CD8-positive, alpha-beta memory T cell (primary cell): ENCODE measurements at places on chromosomes 3 and 15. TPM values are rescaled to one million over a fixed set of nuclear protein-coding genes. Genes with fewer than 3 reads are reported as not detected.

GRCh38 chr15:100764778-100765466, 114.7 kb upstream of the ALDH1A3 start:
- no peaks in the 10 kb centered on the region for H3K36me3 ChIP-seq
- DNase-seq, result no peak
- no peak overlapping the region for H3K27ac ChIP-seq
- H3K4me3 ChIP-seq, result no peak overlapping the region
- H3K4me1 ChIP-seq, result no peaks in the 10 kb centered on the region

GRCh38 chr3:30964612-30965011, 70.2 kb upstream of the GADL1 start:
- no peak for DNase-seq
- no peak overlapping the region for H3K27ac ChIP-seq
- no peaks in the 10 kb centered on the region for H3K4me1 ChIP-seq
- H3K36me3 ChIP-seq, result no peaks in the 10 kb centered on the region

GRCh38 chr15:40845511-40846284, 1.9 kb downstream of the SPINT1 start:
- H3K27me3 ChIP-seq, result no peaks in the 10 kb centered on the region
- H3K36me3 ChIP-seq, result no peaks in the 10 kb centered on the region
- no peak for DNase-seq
- H3K27ac ChIP-seq, result no peak overlapping the region
- H3K4me3 ChIP-seq, result no peak overlapping the region
- H3K4me1 ChIP-seq, result peaks cover 17% of the 10 kb centered on the region

The FOXB1 gene
- total RNA-seq, result 0.37 TPM

The RMDN3 gene
- total RNA-seq, result 43.3 TPM

The TTLL13 gene
- total RNA-seq, result 0.80 TPM

- H3K36me3 ChIP-seq, result no peaks in the 10 kb centered on the region
- H3K27me3 ChIP-seq, result no peaks in the 10 kb centered on the region
- no peaks in the 10 kb centered on the region for H3K4me1 ChIP-seq
- no peak overlapping the region for H3K4me3 ChIP-seq
Observed at GRCh38 chr3:139301183-139301582, 42.6 kb upstream of the MRPS22 start.

- H3K27me3 ChIP-seq, result no peaks in the 10 kb centered on the region
- H3K4me3 ChIP-seq, result no peak overlapping the region
- H3K4me1 ChIP-seq, result no peaks in the 10 kb centered on the region
Observed at GRCh38 chr3:194262176-194262924, 88.8 kb downstream of the CPN2 start.

DNA sequence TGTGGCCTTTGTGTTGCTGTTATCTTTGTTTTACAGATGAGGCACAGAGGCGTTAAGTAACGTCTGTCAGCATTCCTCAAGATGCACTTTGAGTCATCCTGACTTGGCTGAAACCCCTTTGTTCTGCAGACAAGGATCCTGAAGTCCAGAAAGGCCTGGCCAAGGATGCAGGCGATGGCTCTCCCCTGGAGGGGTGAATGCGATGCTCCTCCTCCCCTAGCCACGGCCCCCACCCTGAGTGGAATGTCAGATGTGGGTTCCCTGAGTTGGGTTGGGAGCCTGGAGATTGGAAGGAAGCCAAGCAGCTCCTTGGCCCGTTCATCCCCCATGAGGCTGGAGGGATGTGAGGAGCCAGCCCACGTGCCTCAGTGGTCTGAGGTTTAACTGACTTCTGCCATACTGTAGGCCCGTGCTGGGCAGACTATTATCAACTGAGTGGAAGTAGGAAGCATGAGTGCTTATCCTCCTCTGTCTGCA, 43.3 kb downstream of the POMGNT2 start:
- no peaks in the 10 kb centered on the region for H3K27me3 ChIP-seq
- no peak for DNase-seq
- H3K4me1 ChIP-seq, result peaks cover 11% of the 10 kb centered on the region
- H3K27ac ChIP-seq, result no peak overlapping the region

GRCh38 chr3:134212967-134213665, 37.5 kb downstream of the RYK start:
- H3K4me1 ChIP-seq, result no peaks in the 10 kb centered on the region
- no peaks in the 10 kb centered on the region for H3K27me3 ChIP-seq
- no peak overlapping the region for H3K4me3 ChIP-seq
- peak; percentile 86 for DNase-seq

The CHRNA7 gene
- total RNA-seq, result not detected

The SLC15A2 gene
- 0.88 TPM for total RNA-seq

- no peak overlapping the region for H3K4me3 ChIP-seq
- H3K27me3 ChIP-seq, result no peaks in the 10 kb centered on the region
- no peaks in the 10 kb centered on the region for H3K36me3 ChIP-seq
- H3K27ac ChIP-seq, result no peak overlapping the region
Observed at GRCh38 chr15:46620392-46621013, 985.7 kb downstream of the SQOR start.

GRCh38 chr3:23819599-23820360, 14.0 kb downstream of the UBE2E1 start:
- peaks cover 10% of the 10 kb centered on the region for H3K4me1 ChIP-seq
- no peak overlapping the region for H3K4me3 ChIP-seq
- H3K36me3 ChIP-seq, result no peaks in the 10 kb centered on the region
- H3K27ac ChIP-seq, result no peak overlapping the region
- no peaks in the 10 kb centered on the region for H3K27me3 ChIP-seq
- DNase-seq, result no peak

The GRK7 gene
- not detected for total RNA-seq
